GM13977 (cell line): ENCODE measurements at places on chromosomes 16 and 17.
A peak's percentile ranks its signal among the peaks of the same experiment; 100 is the strongest.

DNA sequence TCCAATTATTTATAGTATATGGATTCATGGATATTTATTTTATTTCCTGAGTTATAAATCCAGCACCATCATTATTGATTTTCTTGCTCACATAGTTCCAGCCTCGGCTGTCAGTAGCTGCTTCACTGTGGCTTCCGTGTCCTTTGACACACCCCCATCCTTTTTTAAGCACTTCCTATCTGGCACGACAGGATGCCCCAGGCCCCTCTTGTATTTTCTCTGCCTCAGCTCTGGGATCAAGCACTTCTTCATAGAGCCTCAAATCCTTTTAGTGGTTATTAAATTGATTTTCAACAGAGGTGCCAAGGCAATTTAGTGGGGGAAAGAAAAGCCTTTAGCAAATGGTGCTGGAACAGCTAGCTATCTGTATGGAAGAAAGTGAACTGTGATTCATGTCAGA is 59.8 kb downstream of the GAN start:
- DNase-seq = no peak

GRCh38 chr17:1149869-1150268 is 29.9 kb downstream of the ABR start:
- DNase-seq = no peak

DNA sequence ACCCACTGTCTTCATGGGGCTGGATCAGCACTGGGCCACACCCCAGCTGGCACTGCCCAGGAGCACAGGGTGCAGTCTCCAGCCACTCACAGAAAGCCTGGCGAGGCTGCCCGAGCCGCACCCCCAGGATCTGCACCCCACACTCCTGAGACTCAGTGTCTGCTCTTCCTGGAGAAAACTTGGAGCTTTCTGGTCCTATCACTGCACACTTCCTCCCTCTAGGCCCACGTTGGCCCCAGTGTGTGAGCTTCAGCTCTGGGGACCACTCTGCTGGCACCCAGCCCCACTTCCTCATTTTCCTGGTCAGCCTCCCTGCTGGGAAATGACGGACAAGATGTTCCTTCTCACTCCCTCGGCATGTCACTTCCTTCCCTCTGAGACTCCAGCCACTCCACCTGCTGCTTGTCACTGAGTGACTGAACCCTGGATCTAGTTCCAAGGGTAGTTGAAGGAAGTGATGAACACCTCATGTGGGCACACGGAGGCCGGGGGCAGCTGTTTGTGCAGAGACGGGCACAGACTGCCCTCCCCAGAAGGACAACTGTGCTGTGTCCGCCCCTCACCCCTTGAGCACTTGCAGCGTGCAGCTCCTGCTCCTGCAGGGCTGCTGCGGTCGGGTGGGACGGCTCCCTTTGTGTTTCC is 29.0 kb downstream of the ZC3H18 start:
- DNase-seq = no peak

DNA sequence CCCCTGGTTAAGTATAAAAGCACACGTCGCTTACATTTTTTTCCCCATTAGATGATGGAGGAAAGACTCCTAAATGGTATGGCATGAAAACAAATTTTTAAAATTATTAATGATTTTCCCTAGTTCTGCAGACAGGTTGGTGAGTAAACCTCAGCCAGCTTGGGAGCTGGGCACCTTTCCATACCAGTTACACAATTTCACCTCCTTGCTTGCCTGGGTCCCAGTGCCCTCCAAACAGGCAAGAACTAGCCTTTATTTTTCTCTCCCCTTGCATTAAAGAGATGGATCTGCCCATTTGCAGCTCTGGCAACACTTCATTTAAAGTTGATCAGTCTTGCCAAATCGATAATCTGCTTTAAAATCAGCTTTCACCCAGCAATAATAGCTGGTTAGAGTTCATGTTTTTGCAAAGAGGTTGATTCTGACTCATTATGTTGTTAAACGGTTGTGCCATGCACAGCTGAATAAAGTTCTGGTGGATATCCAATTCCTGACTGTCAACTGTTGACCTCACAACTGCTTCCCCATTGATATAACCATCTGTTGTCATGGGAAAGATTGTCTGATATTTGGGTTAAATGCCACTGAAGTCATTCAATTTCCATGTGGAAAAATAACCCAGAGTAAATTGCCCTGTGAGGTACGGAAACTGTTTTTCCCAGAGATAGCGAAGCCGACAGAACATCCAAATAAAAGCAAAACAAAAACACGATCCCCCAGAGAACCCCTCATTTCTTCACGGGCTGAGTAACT is 1.3 kb downstream of the C17orf58 start:
- DNase-seq = peak; percentile 35

- DNase-seq = peak; percentile 94
Observed at GRCh38 chr17:77881545-77881944, 77.0 kb upstream of the TNRC6C start.

GRCh38 chr16:2966043-2966807 is 2.1 kb downstream of the KREMEN2 start:
- DNase-seq = no peak

DNA sequence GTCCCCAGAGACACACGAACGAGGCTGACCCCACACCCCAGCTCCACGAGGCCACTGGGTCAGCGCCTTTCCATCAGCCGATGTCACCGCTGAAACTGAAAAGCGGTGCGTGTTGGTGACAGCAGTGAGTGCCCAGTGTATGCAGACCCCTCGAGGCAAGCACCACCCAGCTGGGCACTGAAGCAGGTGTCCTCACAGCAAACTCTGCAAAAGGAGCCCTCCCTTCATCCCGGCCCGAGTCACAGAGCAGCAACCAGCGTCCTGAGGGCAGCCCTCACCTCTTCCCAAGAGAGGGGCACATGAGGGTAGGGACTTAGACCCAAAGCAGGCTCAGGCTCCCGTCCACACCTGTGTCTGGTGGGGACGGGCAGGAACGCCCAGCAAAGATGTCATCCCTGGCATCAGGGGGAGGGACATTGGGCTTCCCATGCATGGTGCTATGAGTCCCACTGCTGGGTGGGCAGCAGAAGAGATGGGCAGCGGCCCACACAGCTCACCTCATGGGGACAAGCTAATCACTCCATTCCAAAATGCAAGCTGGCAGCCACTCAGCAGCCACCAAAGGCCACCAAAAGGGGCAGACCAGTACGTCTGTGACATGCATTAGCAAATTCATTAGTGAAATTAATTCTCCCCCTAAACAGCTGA is 49.2 kb downstream of the RBFOX3 start:
- DNase-seq = no peak

DNA sequence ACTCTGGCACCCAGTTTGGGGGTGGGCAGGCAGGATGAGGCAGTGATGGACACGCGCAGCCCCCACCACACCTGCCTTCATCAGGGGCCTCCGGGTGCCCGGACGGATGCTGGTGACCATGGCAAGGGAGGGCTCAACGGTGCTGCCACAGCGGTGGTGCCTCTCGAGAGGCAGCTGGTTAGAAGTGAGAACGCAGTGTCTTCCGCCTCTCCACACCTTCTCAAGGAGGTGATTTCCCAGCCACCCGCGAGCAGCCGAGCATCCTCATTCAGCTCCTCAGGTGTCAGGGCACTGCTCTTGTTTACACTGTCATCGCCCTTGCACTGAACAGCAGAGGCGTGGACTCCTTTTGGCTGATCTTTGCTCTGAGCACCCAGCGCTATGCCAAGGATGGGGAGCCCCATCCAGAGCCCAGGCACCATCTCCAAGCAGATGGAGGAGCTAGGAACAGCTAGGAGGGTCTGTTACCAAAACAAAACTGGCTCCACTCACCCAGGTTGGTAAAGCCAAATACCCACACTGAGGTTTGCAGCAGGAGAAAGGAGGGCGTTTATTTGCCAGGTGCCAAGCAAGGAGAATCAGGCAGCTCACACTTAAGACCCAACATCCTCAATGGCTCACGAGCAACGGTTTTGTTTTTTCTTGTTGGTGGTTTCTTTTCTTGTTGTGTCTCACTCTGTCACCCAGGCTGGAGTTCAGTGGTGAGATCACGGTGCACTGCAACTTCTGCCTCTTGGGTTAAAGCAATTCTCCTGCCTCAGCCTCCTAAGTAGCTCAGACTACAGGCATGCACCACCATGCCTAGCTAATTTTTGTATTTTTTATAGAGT is 174.3 kb upstream of the TNRC6C start:
- DNase-seq = peak; percentile 42

DNA sequence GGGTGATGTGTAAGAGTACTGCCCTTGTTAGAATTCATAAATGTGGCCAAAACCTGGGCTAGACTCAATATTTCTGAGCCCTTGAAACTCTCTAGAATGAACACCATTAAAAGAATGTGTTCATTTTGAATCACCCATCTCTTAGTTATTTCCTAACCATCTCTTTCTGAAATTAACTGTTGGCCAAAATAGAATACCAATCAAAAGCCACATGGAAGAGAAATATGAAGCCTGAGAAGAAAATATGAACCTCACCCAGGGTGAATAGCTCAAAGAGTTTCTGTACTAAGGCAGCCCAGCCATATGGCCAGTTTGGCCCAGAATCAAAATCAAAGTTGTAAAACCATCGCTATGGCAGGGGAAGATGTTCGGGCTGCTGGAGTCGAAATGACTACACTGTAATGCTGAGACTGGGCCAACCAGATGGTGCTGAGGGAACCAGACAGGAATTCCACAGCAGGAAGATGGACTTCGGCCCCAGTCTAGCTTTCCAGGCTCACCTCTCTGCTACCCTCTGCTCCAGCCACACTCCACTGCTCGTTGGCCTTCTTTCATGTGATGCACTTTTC is 154.3 kb upstream of the ZFHX3 start:
- DNase-seq = no peak

DNA sequence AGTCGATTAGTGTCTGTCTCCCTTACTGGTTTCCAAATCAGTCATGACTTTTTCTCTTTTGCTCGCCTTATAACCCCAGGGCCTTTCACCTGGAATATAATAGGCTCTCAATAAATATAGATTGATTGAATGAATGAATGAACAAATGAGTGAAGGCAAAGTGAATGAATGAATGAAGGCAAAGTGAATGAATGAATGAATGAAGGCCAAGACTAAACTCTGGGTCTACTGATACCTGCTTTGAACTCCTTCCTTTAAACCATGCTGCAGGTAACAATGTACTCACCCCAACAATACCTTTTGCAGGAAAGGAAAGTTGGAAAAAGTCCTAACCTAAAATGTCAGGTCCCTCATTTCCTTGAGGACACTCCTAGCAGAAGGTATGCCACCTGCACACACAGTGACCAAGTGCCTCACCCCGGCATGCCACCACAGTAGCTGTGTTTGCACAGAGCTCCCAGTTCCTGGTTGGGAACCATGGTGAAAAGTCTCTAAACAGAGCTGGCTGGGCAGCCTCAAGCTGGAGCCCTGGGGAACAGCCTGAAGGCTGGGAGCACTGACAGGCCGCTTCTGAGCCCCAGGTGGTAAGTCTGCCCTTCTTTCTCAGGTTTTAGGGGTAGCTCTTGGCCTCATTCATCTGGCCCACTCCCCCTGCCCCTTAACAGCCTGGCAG is 42.7 kb upstream of the ANKFN1 start:
- no peak for DNase-seq

GRCh38 chr16:84916850-84917249 is 94.5 kb downstream of the ZDHHC7 start:
- DNase-seq = no peak

DNA sequence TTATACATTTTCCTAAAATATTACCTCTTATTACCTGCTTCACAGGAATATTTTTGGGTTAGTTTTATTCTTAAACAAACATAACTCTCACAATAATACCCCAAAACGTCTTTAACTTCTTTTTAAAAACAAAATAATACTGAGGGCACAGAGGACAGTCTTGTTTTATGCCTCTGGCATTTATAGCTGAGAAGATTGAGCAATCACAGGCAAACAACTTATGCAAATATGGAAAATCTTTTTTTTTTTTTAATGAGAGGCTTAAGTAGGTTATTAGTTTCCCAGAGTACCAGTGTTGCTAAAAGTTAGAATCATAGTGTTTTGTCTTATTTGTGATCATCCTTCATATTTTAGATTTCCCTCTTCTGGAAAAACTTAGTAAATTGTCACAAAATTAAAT is 195.0 kb downstream of the FTO start:
- no peak for DNase-seq

- DNase-seq = no peak
Observed at GRCh38 chr16:23976091-23976490, 140.3 kb downstream of the PRKCB start.

DNA sequence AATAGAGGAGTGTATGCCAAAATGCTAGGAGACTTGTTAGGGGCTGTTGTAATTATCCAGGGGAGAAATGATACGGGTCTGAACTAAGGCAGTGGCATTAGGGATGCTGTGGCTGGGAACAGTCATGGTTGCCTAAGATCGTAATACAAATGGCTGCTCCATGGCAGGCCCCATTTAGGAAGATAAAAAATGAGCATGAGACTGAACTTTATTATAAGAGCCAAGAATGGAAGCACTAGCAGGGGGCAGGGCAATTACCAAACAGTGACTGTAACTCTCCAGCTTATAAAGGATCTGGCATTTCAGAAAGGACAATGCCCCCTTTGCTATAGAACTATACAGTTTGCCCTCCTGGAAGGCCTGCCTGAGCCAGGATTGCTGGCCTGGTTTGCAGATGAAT is 503.3 kb upstream of the CDH5 start:
- no peak for DNase-seq

DNA sequence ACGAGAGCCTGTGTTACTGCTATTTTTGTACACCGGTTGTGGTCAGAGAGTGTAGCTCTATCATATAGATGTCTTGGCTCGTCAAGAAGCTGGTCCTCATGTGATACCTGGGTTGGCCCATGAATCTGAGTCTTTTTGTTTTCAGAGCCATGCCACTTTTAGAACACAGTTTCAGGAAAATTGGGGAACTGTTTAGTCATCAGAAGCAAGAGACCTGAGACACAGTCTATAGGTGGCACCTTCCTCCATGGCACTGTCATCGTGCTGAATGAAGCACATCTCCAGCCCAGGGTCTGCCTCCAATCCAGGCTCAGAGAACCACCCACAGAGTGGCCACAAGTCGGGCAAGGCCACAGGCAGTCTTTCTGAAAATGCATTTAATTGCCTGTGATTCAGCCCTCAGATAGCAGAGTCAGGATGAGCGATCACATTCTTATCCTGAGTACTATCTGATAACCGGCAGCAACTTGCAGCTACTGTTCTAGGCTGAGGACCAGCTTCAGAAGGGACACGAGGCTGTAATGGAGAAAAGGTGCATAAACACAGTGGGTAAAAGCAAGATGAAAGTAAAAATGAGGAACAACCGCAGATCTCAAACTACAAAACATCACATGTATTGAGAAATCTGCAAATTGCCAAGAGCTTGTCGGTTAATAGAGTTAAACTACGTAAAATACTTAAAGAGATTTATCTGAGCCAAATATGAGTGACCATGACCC is 14.2 kb upstream of the HAPSTR1 start:
- DNase-seq = no peak

GRCh38 chr17:82082456-82082855 is 15.6 kb downstream of the FASN start:
- no peak for DNase-seq

GRCh38 chr17:76473541-76473985 is 6.2 kb downstream of the AANAT start:
- DNase-seq = no peak

DNA sequence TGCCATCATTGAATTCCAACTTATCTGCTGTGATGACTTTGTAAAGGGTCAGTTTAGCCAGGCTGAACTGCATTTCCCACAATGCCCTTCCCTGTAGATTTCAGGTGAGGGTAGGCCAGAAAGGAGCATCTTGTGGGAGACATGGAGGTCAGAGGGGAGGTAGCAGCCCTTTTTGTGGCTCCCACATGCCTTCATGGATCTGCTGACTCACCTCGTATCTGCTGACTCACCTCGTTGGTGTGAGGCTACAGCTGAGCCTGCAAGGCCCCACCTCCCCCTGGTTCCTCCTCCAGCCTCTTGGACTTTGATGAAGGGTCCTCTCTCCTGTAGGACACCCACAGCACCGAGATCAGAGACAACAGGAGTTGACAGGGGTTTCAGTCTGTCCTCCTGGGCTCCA is 102.5 kb downstream of the SALL1 start:
- DNase-seq = no peak
